Lower leg skin (tissue), 4 donors: ENCODE measurements at places on chromosomes 2 and 18.

- DNase-seq: no peak
Measured at GRCh38 chr2:101832114-101832513, 134.6 kb downstream of the MAP4K4 start.

DNA sequence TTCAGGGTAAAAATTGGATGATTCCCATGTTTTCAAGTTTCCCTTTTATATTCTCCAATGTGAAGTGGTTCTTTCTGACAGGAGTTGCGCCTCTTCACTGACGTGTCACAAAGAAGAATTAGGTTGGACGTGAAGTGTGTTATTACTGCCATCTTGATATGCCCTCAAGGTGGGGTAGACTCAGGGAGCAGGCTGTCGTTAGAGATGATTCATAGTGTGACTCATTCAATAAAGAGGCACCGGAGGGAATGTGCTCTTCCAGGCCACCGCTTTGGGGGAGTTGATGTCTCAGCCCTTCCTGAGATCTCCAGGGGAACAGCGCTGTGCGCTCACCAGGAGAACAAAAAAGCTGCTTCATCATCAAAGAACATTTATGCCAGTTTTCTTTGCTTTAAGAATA is 3.6 kb upstream of the DGKD start:
- DNase-seq: peak; percentile 78

- no peak for DNase-seq
Measured at GRCh38 chr2:207869784-207870778, 100.4 kb upstream of the FZD5 start.

DNA sequence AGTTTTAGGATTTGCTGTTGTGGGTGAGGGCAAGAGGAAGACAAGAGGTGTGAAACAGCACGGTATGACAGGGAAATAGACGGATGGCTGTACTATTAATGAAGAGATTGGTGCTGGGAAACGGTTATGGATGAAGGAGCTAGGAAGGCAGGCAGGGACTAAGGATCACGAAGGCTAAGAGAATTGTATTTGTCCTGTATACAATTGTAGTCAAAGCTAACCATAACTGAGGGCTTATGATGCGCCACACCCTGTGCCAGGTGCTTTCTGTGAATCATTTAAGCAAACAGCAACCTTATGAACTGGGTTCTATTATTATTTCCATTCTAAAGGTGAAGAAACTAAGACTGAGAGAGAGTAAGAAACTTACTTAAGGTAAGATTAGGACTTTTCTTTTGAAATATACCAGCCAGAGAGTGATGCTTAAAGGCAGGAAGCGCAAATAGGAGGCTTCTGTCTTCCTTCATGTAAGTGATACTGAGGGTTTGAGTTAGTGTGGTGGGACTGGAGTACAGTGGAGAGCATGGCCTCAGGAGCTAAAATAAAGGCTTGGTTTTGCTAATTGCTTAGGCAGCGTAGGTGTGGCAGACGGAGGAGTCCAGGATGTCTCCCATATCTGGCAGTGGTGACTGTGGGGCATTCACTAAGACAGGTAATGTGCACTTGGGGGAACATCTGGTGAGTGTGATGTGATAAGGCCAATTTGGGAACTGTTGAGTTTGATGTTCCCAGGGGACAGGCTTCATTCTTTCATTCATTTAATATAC is 85.8 kb downstream of the PLEKHM3 start:
- DNase-seq: no peak

DNA sequence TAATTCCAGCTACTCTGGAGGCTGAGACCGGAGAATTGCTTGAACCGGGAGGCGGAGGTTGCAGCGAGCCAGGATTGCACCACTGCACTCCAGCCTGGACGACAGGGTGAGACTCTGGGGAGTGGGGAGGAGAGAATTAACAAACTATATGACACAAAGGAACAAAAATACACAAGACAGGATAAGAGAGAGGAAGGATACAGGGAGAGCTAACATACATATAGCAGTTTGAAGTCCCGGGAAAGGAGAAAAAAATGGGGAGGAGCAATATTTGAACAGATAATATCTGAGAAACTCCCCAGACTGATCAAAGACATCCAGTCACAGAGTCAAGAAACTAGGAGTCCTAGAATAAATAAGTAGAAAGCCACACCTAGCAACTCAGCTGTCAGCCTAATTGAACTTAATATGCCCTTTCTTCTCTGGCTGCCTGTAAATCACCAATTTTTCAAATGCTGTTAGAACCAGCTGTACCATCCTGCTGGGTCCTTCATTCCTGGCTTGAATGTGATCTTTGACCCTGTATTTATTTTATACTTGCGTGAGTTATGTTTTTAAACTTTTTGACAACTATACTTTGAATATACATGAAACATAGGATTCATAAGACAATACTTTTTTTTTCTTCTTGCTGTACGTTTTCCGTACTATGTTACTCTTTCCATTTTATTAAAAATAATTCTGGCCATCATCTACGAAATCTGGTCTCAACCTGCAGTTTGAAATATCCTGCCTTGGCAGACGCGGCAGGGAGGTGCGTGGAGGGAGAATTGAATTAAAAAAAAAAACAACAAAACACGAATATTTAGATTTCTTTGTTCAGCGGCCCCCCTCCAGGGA is 876 bp upstream of the CYP27A1 start:
- no peak for DNase-seq

GRCh38 chr18:48336332-48336731 is 72.9 kb downstream of the ZBTB7C start:
- no peak for DNase-seq

GRCh38 chr18:40642692-40643229 is 1312.3 kb upstream of the PIK3C3 start:
- no peak for DNase-seq

- no peak for DNase-seq
Measured at GRCh38 chr2:99451280-99451679, 38.5 kb downstream of the REV1 start.

DNA sequence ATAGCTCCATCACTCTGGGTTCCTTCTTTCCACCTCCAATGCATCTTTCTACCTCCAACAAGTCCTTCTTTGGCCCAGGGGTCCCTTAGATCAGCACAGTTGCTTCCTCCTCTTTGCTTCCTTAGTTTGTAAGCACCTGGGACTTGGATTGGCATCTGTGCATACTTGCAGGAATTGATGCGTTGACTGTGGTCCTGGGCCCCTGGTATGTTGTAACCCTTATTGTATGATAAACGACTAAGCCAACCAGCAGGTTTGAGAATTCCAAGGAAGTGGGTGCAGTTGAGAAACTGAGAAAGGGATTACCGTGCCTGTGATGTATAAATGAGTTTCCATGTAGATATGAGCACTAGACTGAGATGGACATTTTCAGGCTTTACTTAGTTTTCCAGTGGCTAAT is 55.9 kb downstream of the ARHGAP28 start:
- DNase-seq: no peak

DNA sequence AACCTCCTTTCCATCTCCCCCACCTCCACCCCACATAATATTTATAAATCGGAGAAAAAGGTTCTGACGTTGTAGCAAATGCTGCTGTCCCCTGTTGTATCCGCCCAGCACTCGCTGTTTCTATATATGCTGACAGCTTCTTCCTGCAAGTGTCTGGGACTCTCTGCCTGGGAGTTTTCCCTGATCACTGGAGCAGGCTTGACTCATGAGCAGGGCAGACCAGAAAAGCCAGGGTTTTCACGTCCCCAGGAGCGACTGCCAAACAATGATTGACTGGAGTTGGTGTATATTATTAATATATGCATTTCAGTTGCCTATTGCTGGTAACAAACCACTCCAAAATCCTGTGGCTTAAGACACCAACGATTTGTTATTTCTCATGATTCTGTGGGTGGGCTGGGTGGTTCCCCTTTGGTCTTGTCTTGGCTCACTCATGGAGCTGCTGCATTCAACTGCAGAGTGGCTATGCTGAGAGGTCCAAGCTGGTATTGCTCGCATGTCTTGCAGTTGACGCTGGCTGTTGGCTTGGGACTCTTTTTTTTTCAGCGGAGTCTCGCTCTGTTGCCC is 21.2 kb upstream of the ASXL2 start:
- no peak for DNase-seq

DNA sequence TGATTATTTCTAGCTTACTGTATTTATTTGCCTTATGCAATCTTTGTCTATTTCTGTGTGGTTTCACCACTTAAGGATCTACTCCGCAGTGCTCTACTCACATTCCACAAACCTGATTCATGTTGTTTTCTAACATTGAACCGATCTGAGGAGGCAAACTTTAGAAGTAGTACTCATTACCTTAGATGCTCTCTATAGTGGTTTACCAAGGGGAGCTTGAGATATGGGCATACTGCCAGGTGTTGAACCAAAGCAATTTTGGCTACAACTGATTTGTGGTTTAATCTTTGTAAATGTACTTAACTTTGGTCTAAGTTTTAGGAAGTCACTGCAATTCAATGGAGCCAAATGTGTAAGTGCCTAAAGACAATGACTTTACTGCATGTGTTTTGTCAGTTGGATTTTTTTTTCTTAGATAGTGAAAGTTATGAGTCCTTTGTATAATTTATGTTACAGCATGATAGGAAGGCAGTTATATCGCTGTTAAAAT is 50.1 kb downstream of the MAP2 start:
- DNase-seq: no peak

GRCh38 chr18:72672364-72673184 is 128.4 kb upstream of the CBLN2 start:
- no peak for DNase-seq

DNA sequence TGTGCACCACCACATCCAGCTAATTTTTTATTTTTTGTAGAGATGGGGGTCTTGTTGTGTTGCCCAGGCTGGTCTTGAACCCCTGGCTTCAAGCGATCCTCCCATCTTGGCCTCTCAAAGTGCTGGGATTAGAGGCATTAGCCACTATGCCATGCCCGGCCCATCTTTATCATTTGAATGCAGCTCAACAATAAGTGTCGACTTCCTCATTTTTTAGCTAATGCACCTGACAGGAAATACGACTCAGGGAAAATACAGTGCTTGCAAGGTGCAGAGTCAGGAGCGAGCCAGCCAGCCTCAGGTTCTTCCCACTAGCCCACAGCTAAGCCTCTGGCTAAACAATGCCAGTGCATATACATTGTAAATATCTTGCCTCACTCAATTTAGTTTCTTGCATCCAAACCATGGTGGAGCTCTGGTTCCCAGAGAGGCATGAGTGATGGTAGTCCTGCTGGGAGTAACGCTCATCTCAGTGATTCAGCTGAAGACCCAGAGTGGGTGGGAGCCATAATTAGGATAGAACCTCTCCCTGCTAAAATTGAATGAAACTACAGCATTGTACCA is 135.0 kb downstream of the TGIF1 start:
- no peak for DNase-seq

DNA sequence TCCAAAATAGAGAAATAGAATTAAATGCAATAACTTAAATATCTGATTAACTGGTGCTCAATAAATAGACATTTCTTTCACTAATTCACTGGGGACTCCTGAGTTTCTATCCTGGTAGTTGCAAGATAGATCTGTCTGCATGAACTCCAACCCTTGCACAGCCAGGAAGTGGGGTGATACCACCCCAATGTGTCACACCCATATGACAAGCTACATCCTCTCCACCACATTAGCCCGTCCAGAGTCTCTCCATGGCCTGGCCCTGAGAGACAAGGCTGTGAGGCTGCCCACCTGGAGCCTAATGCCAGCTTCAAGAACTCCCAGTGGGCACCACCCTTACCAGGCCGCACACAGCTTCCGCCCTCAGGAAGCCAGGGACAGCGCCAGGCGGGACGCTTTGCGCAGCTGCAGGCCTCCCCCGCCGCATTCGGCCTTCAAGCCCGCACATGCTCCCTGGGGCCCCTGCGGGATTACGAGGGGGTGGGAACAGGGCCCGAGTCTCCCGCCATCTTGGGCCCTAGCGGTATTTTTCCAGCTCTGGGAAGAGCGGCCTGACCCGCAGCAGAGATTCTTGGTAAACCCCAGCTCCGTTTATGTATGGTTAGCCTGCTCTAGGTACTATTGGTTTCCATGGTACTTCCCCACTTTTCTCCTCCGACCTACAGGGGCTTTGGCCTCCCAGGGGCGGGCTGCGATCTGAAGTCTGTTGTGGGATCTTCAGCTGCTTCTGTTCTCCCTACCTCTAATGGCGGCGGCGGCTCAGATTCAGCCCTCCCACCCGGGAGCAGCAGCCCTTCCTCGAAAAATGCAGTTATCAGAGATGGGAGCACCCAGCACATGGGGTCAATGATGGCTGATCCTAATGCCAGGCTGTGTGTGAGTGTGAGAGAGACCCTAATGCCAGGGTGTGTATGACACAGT is at the start of gene TDRD15:
TSS of gene TDRD15 (plus strand) at position 496 of the 921 bp plus-strand sequence. CDS start 13,500 bp downstream, outside the sequence.
- no peak for DNase-seq

DNA sequence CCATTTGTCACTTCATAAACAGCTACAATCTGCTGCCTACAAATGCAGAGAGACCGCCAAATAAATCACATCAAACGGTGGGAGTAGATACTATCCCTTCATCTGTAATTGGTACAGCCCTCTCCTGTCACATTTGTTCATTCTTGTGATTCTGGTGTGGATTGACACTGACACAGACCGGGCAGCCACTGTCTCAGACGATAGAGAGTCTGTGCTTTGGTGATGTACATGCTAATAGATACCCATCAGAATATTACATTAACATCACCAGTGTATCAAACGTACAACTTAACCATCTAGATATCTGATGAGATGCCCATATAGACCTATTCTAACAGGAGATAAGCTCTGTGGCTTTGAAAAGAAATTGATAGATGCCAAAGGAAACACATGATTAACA is 419.7 kb upstream of the ZEB2 start:
- no peak for DNase-seq

DNA sequence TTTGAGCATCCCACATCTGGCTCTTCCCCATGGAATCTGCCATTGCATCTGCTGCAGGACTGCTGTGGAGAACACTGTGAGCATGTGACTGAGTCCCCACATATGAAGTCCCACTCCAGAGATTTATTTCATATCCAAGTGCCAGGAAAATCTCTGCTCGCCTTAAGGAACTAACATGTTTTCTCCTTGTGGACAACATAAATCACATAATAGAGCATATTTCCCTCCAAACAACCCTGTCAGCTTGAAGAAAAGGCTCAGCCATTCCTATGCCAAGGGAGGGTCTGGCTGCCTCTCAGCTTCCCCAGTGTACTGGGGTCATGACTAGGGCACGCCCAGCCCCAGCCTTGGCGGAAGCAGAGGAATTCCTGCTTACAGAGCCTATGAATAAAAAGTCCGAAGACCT is 193.7 kb downstream of the DNER start:
- peak; percentile 86 for DNase-seq

DNA sequence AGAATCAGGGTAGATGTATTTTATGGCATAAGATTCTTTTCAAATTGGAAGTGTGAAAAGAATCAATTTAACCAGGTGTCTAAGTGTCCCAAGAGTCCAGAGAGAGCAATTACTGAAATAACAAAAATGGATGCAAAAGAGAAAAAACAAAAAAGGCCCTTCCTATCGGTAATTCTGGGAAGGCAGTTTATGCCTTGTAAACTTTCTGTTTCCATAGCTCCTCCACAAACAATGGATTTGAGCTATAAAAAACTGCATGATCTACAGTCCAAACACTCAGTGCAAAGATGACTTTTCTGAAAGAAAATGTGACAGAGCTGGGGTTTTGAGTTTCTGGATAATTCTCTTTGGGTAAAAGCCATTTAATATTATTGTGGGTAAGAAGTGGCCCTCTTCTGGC is 366.1 kb downstream of the EN1 start:
- no peak for DNase-seq

- no peak for DNase-seq
Measured at GRCh38 chr2:220572385-220572784, 945.0 kb downstream of the SLC4A3 start.

GRCh38 chr2:85723707-85724360 is 29.7 kb downstream of the GNLY start:
- no peak for DNase-seq
